SHP77 (cell line): ENCODE measurements at places on chromosomes 5 and 9.

GRCh38 chr9:125985998-125986655 lies 239.0 kb downstream of the PBX3 start:
- no peak for DNase-seq

DNA sequence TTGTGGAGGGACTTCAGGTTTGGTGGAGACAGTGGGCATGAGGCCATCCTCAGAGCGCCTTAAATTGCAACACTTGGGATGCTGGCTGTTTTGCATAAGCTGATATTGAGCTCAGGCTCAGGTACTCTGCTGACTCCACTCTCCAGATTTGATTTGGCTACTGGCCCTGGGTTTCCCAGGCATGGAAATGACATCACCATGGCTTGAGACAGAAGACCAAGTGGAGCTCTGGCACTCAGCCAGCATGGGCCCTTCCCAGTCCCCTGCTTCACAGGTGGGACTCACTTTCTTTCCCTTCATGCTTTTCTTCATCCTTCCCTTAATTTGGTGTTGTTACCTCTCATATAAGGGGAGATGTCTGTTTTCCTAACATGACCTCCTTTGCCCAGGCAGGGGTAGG lies 72.0 kb upstream of the IL12B start:
- DNase-seq, result peak; percentile 37

DNA sequence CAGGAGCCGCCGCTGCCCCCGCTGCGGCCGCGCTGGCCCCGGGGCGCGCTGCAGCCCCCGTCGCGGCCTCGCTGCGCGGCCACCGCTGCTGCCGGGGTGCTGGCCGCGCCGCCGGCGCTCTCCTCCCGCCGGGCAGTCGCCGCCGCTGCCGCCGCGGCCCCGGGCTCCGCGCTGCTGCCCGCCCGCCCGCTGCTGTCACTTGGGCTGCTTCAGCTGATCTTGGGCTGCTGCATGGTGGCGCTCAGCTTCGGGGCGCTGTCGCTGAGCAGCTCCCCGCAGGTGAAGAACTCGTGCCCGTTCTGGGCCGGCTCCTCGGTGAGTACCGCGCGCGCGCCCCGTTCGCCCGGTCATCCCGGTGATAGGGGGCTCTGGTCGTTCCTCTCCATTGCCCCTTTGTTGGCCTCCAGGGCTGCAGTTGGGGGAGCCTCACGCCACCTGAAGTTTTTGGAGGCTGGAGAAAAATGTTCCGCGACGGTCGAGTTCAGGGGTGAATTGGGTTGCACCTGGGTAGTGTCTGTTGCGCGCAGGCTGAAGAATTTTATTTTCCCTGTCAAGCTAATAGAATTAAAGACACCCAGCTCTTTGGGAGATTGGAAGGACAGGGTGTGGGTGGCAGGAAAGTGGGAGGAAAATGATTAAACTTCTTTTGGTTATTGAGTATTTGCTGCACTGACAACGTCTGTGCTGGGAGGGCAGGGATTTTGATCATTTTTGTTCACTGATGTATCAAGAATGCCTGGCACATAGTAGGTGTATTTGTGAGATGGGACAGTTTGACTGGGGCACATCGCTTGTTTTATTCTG lies 596 bp downstream of the ENTREP1 start:
- DNase-seq, result no peak

DNA sequence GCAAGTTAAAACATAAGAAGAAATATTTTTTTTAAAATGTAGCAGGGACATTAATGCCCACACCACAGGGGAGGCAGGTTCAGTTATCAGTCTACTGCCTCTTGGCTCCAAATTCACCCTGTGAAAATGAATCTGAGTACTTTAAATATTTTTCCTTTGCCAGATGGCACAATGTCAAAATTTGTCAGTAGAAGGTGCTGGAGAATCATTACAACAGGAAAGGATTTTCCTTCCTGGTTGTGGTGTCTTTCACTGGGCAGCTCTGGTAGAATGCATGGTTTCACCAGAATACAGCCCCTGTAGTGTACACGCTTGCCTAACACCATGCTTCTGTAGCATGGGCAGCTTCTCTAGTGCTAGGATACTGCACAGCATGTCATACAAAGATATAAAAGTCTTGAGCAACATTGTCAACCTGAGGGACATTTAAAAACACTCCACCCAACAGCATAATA lies 9.7 kb upstream of the SREK1 start:
- no peak for DNase-seq

DNA sequence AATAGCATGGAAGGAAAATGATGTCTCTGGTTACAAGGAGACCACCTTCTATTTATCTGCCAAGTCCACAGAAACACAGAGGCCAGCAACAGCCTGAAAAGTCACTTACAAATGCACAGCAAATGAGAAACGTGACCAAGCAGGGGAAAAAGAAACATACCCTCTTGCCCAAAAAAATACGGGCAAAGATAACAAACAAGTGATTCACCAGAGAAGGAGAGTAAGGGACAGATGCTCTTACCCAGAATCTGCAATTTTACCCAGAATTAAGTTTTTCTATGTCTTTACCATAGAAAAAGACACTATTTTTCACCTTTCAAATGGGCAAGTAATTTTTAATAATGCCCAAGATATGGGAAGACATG lies 28.1 kb downstream of the CAMSAP1 start:
- DNase-seq, result no peak

GRCh38 chr5:159593518-159594073 lies 263.3 kb upstream of the IL12B start:
- DNase-seq, result no peak

DNA sequence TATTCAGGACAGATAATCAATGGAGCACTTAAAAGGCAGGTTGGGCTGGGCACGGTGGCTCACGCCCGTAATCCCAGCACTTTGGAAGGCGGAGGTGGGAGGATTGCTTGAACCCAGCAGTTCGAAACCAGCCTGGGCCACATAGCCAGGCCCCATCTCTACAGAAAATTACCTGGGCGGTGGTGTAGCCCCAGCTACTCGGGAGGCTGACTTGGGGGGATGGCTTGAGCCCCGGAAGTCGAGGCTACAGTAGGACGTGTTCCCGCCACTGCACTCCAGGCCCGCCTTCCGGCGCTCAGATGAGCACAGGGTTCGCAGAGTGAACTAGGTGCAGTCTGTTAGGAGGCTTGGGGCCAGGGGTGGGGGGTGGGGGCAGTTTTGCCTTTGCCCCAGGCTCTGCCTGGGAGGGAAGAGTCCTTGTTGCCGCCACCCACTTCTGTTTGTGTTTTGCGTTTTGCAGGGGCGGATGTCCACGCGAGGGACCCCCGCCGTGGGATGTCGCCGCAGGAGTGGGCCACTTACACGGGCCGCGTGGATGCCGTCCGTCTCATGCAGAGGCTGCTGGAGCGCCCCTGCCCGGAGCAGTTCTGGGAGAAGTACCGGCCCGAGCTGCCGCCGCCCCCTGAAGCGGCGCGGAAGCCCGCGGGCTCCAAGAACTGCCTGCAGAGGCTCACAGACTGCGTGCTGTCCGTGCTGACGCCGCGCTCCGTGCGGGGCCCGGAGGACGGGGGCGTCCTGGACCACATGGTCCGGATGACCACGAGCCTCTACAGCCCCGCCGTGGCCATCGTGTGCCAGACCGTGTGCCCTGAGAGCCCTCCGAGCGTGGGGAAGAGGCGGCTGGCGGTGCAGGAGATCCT lies 85.2 kb downstream of the ANKRD33B start:
- DNase-seq, result no peak

DNA sequence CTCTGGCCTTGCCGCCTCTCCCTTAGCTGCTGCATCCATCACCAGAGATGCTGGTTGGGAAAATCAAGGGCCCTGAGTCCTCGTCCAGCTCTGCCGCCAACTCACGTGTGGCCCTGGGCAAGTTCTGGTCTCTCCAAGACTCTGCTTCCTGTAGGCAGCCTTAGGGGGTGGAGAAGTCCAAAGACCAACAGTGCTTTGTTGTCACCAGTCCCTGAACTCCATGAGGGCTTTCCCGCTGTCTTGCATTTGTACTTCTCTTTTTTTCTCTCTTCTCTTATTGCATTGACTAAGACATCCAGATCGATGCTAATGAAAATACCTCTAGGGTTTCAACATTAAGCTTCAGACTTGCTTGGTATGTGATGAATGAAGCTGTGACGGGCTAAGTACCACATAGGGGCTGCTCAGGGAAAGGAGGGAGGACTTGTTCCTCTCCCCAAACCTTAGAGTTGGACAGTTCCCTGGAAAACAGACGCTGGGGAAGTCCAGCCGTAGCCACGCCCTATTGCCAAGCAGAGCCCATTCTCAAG lies 63.7 kb upstream of the STXBP1 start:
- no peak for DNase-seq

GRCh38 chr5:96342581-96342980 lies 90.5 kb downstream of the PCSK1 start:
- no peak for DNase-seq

DNA sequence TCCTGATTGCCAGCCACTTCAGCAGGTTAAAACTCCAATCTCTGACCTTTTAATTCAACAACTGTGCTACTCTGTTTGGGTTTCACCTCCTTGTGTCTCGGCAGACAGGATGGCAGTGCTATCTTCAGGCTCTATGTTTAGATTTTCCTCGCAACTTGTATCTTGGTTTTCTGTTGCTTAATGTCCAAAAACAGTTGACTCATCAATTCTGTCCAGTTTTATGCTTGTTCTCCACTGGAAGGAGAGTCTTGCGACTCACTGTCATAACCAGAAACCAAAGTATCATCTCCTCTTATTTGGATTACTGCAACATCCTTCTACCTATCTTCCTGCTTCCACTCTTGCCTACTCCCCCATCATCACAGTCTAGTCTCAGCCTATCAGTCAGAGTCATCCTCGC lies 130.9 kb upstream of the ADAMTS16 start:
- DNase-seq, result no peak

DNA sequence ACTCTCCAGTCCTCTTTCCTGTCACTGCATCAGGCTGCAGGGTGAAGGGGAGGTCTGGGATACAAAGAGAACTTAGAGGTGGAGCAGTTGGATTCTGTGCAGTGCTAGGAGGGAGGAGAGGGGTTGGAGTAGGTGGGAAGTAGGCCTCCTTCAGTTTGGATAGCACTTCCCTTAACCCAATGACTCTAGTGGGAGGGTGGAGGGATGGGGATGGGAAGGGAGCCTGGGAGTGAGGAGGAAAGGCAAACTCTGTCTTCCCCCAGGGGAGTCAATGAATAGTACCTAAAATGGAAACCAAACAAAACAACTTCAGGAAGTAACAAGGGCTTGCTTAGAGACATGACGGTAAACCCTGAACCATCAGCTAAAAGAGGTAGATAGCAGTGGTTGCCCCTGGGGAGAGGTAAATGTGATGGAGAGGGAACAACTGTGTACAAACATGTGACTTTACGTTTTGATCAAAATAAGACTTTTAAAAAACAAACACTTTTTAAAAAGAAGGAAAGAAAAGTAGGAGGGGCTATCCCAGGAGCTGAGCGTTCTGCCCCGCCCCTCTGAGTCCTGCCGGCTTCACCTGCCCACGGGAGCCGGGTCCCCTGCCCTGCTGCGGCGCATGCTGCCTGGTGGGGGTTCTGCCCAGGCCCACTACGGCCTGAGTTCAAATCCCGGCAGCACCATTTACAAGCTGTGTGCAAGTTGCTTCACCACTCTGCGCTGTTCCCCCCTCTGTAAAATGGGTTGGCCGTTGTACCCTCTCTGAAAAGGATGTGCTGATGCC lies 30.9 kb downstream of the GSN start:
- no peak for DNase-seq

DNA sequence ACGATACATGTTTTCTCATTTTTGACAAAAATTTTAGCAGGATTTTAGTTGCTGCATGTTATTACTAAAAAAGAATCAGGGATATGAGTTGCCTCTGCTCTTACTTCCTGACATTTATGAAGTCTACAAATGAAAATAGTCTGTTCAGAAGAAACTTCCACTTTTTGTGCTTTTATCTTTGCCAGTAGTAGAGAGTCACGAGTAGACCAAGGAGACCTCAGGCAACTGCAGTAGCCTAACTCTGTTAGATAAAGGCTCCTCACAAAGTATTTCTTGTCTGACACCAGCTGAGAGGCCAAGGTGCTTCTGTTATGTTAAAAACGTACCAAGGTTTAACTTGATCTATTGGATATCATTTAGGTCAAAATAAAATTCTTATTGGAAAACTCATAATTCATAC lies 333.9 kb downstream of the NR2F1-AS1 start:
- no peak for DNase-seq

GRCh38 chr5:28750251-28750650 lies 1711.9 kb upstream of the CDH9 start:
- no peak for DNase-seq

DNA sequence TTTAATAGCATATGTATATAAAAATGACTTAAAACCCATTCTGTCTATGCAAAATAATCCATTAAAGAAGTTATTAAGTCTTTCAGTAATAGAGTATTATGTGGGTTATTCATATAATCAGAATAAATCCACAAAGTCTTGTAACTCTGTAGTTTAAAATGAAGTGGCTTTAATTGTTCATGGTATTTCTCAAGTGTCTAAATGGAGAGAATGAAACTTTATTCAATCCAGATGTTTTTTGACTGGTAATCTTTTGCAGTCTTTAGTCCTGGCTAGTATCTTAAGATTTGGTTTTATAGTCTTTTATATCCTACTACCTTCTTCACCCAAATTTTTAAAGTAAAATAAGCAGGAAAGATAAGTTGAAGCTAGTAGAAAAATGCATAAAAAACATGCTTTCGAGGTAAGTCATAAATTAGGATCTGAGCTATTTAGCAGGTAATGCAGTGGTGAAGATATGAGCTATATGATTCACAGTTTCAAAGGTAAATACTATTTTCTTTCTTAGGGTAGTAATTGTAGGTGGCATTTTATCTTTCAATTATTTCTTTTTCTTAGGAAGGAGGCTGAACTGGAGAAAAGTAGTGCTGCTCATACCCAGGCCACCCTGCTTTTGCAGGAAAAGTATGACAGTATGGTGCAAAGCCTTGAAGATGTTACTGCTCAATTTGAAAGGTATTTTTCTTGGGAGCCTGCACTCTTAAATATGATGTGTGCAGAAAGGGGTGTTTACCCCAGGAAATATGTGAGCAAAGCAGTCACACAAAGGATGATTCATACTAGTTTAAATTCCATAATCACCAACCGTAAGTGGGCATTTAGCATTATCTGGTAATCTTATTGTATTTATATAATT lies 17.9 kb downstream of the HMMR start:
- DNase-seq, result no peak

DNA sequence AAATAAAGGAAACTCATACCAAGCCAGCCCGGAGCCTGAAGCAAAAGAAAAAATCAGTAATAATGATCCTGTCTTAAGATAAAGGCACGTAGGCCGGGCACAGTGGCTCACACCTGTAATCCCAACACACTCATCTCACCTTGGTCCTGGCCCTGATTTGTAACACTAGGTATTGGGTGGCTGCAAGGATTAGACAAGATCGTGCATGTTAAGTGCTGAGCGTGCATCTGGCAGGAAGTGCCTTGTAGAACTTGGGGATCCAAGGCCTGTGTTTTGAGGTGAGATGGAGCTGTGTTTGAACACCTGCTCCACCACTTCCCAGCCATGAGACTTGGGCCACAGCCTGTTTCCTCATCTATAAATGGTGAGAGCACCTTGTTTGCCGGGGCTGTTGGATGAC lies 41.5 kb downstream of the SPRY4 start:
- DNase-seq, result no peak
